ENCODE measurements at places on chromosomes 1 and 21. TPM values are rescaled to one million over a fixed set of nuclear protein-coding genes. Genes with fewer than 3 reads are reported as not detected.

GRCh38 chr1:93021539-93022134 is 57.4 kb upstream of the MTF2 start:
- no peak for DNase-seq

SLC25A24 gene
- 37.9 TPM for polyA plus RNA-seq

DNA sequence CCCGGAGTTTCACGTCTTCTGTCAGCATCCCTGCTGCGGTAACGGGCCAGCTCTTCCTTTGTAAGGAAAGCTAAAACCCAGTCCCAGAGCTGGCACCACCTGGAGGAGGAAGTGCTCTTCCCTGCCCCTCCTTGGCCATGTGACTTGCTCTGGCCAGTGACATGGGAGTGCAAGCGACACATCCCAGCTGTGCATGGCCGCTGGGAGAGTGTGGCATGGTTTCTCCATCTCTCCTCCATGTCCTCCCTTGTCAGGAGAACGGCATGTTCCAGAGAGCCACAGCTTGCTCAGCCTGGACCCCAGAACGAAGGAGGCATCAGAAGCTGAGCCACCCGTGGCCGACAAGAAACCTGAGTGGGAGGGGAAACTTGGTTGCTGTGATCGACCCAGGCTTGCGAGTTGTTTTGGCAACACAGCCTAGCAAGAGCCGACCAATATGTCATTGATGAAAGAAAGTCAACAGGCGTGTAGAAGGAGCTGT is 2.7 kb upstream of the PRXL2B start:
- DNase-seq: no peak

DNA sequence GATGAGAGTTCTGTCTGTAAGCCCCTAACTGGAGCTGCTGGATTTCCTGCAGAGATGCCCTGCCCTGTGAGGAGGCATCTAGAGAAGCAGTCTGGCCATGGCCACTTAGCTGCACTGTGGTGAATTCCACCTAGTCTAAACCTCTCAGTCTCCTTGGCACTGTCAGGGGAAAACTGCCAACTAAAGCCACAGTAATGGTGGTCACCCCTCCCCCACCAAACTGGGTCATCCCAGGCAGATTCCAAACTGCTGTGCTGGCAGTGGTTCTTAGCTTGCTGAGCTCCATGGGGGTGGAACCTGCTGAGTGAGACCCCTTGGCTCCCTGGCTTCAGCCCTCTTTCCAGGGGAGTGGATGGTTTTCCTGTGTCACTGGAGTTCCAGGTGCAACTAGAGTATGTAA is 740.6 kb downstream of the RWDD3 start:
- DNase-seq: no peak

- no peak for DNase-seq
Measured at GRCh38 chr1:9823693-9823942, 147 bp downstream of the CLSTN1 start.

DNA sequence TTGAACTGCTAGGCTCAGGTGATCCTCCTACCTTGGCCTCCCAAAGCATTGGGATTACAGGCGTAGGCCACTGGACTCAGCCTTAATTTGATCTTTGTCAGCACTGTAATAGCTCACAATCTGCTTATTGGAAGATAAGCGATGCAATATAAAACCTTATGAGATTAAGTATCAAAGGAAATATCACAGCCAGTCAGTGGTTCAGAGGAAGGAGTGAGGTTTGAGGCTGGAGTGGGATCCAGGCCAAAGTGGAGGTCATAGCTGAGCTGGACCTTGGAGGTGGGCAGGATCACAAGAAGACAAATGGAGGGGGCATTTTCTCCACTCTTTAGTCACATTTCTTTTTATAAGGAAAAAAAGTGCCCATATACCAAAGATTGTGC is 228.5 kb downstream of the RHOU start:
- DNase-seq: no peak

GRCh38 chr1:112633628-112634027 is 14.0 kb downstream of the CAPZA1 start:
- no peak for DNase-seq

- DNase-seq: no peak
Measured at GRCh38 chr1:209886219-209886536, 51.8 kb upstream of the SYT14 start.

DNA sequence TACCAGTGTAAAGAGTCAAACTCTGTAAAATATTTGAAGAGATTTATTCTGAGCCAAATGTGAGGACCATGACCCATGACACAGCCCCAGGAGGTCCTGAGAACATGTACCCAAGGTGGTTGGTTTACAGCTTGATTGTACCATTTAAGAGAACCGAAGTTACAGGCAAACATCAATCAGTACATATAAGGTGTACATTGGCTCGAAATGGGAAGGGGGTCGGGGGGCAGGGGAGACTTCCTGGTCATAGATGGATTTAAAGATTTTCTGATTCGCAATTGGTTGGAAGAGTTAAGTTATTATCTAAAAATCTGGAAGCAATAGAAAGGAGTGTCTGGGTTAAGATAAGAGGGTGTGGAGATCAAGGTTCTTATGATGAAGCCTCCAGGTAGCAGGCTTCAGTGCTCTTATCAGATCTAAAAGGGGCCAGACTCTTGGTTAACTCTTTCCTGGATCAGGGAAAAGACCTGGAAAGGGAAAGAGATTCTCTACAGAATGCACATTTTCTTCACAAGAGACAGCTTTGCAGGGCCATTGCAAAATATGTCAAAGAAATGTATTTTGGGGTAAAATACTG is 47.5 kb upstream of the NTPCR start:
- DNase-seq: no peak

DNA sequence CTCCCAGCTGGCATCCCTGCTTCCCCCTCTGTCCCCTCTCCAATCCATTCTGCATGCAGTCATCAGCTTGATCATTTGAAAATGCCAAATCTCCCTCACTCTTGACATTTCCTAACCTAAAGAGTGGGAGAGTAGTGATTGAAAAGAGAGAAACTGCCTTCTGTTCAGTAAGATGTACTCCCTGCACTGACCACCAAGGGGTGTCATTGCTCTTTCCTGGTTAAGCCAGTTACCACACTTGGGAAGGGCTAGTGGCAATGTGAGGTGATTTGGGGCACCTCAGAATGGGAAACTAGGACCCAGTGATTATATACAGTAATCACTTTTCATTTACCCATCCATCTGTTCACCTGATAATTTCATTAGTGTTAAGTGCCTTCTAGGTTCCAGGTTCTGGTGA is 6.9 kb upstream of the TMEM269 start:
- no peak for DNase-seq

- DNase-seq: no peak
Measured at GRCh38 chr1:180288940-180289339, 58.9 kb downstream of the LHX4 start.

ACP6 gene
- 7.1 TPM for polyA plus RNA-seq

DNA sequence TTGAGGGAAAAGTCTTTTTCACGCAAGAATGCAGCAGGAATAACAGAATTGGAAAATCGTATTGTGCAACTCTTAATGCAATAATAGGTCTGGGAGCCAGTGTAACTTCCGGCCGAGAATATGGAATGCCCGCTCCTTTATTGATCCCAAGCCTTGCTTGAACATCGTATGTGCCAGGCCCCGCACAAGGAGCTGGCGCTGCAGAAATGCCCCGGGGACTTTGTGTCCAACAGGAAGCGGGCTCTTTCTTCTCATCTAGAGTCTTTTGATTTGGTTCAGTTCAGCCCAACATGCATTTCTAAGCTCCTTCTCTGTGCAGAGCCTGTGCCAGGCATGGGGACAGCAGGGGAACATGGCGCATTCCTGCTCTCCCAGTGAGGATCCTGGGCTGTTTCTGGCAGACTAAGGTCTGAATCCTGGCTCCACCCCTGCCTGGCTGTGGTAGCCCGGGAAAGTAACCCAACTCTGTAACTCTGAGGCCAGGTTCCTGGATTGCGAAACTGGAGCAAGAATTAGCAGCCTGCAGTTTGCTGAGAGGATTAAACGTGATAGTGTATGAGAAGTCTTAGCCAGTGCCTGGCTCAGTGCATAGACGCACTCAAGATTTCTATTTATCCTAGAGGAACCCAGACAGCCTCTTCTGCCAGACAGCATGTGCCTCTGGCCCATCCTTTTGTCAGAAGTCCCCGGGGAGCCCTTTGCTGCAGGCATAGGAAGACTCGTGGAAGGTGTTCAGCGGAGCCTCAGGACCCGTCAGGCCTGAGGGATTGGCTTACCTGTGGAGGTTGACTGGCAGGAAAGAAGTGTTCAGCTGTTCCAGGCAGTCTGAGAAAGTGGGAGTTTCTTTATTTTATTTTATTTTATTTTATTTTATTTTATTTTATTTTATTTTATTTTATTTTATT is 987 bp upstream of the CDCP2 start:
- peak; percentile 62 for DNase-seq

HTR6 gene
- polyA plus RNA-seq: not detected

DNA sequence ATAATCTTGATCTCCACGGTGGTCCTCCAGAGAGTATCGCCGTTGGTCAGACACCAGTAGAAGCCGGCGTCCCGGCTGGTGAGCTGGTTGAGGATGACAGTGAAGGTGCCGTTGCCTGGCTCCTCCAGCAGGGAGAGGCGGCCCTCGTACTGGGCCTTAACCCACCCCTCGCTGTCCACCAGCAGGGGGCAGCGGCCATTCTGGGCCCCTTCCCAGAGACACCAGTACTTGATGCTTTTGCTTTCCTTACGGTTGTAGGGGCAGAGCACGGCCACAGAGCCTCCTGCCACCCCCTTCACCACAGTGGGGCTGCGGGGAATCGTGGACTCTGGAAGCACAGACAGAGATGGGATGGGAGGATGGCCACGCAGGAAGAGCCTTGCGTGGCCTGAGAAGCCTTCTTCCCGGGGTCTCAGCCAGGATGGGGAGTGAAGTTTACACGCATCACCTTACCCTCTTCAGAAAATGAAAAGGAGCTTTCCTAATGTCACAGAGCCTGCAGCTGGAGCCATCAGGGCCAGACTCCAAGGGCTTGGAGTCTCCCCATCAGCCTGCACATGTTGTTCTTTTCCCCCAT is 10.7 kb downstream of the PIGR start:
- DNase-seq: no peak

- DNase-seq: no peak
Measured at GRCh38 chr1:47683401-47683800, 245.6 kb downstream of the FOXD2 start.

DNA sequence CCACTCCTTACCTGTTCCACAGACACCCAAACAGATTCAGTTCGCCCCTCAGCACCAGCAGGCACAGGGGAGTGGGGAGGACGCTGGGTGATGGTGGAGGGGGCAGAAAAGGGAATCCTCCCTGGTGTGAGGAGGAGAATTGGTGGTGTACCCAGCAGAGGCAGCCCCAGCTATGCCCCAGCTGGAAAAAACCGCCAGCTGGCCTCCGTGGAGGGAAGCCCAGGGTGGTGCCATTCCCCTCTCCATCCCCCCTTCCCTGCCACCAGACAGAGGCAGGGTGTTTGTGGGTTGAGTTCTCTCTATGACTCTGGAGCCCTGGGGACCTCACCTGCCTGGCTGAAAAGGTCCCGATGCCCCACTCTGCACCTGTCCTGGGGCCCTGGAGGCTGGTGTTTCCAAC is 27.9 kb downstream of the OPTC start:
- no peak for DNase-seq

MTARC1 gene
- 5.7 TPM for polyA plus RNA-seq

GPR37L1 gene
- 0.04 TPM for polyA plus RNA-seq

PADI3 gene
- polyA plus RNA-seq: not detected

GRCh38 chr1:159751031-159751430 is 29.7 kb upstream of the DUSP23 start:
- no peak for DNase-seq

DNA sequence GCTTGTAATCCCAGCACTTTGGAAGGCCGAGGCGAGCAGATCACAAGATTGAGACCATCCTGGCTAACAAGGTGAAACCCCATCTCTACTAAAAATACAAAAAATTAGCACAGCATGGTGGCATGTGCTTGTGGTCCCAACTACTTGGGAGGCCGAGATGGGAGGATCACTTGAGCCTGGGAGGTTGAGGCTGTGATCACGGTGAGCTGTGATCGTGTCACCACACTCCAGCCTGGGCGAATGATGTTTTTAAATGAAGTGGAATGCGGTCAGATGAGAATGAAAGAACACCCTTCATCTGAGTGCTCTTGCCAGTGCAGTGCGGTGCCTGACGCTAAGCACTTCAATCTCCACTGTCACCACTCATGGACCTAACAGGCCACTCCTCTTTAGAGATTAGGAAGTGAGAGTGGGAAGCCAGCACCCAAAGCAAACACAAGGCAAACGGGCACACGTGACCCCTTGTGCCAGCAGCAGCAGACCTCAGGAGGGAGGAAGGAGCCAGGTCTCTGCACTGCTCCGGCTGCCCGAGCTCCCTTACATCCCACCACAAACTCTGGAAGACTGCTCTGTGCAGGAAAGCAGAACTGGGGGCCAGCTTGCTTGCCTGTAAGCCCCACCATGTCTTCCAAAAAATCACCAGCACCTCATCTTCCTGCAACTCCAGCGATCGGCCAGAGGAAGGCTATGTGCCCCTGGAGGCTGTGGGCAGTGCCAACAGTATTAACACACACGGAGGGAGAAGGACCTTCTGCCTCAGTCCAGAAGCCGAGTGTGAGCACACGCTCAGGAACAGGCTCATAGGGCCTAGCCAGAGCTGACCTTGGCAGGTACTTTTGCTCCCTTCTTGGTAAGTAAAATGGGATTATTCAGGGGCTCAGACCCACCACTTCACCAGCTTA is 9.7 kb downstream of the CTNNBIP1 start:
- DNase-seq: no peak

CYP4A11 gene
- 0.22 TPM for polyA plus RNA-seq

DNA sequence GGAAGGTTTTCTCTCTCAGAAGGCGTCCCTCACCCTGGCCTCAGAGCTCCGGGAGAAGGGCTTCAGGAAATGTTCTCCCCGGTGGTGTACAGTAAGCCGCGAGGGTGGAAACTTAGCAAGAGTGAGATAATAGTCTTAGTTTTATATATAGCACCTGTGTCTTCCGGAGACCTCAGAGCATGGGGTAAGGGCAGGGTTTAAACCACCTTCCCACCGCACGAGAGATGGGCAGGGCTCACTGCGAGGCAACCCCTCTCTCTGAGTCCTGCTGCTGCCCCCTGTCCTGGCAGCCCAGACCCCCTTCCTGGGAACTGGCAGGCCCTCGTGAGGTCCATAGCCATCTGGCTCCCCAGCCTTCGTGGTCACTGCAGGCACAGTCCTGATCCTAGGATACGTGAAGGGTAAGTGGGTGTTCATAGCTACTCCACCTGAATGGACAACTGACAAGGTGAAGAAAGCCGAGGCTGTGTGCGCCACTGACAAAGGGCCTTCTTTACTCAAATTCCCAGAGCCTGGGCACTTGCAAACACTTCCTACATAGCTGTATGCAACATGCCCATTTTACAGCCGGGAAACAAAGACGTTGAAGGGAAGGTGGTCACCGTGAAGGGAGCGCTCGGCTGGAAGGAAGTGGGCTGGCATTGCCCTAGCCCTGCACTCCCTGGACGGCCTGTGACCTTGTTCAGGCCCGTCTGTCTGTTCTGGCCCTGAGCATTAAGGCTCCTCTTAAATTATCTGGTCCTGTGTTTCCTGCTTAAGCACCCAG is 26.9 kb downstream of the ITPKB start:
- DNase-seq: no peak

KRTAP15-1 gene
- not detected for polyA plus RNA-seq

MCL1 gene
- polyA plus RNA-seq: 133 TPM

DNA sequence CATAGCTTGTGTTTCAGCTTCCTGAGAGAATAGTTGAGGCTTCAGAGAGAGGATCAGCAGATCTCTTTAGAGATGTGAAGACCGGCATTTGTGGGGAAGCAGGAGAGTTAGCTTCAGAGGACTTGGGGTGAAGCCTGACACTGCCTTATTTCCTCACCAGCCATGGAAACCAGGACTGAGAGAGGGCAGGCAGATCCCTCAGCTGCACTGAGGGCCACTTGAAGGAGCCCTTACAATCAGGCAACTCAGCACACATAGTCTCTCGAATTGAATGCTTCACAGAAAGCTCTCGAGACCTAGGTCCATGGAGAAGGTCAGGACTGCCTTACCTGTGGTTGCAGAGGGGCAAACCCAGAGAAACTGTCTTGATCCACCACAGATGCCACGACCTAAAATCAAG is 19.8 kb downstream of the NCF2 start:
- no peak for DNase-seq
